ENCODE measurements at places on chromosomes 5 and 9.

DNA sequence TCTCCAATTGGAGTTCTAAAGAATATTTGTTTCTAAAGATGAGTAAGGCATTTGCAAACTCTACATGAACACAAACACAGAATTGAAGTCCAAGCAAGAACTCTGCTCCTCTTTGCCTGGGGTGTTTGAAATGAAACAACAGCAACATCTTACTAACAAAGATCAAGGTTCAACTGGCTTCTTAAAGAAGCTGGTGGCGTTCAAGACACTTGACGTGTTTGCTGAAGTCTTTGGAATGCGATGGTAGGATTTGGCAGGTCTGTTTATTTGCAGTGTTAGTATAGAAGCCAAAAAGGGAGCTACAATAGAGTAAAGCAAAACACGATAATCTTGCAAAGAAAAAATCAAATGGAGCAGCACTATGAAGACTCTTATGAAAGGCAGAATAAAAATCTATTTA, 94.9 kb downstream of the BASP1 start:
- no peak for DNase-seq

DNA sequence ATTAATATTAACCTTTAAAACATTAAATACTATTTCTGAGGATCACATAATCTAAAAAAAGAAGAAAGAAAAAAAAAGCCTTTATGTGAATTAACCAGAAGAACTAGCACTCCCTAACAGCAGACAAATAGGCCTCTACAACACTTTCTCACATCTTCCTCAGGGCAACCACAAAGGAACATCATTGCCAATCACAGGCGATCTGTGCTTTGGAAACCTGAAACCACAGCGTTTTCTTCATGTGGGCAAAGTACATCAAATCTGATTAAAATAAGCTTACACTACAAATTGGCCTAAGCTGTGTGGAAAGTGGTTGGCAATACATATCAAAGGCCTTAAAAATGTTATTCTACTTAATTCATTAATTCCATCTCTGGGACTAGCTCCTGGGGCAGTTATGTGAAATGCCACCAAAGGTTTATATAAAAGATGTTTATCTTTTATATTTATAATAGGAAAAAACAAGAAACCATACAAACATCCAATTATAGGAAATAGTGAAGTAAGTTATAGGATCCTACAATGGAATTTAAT, 184.8 kb upstream of the TBCA start:
- DNase-seq: no peak

GRCh38 chr5:31049936-31050704, 143.4 kb upstream of the CDH6 start:
- DNase-seq: no peak

GRCh38 chr9:135033487-135033886, 54.0 kb upstream of the OLFM1 start:
- no peak for DNase-seq

DNA sequence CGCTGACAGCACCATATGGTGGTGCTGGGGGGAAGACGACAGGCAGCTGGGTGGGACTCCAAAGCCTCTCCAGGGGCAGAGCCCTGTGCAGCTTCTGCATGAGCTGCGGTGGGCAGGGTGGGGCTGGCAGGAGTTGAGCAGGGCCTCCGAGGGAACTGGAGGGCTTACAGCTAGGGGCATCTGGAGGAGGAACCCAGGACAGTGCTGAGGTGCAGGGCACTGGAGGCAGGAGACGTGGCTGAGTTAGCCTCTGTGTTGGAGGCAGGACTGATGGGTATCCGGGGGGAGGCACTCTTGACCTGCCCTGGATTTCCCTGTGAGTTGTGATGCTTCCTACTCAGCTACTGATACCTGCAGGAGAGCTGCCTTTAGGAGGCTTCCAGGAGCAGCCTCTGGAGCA, 45.0 kb downstream of the TENT4A start:
- no peak for DNase-seq

GRCh38 chr5:5645891-5646290, 223.4 kb downstream of the ICE1 start:
- no peak for DNase-seq

DNA sequence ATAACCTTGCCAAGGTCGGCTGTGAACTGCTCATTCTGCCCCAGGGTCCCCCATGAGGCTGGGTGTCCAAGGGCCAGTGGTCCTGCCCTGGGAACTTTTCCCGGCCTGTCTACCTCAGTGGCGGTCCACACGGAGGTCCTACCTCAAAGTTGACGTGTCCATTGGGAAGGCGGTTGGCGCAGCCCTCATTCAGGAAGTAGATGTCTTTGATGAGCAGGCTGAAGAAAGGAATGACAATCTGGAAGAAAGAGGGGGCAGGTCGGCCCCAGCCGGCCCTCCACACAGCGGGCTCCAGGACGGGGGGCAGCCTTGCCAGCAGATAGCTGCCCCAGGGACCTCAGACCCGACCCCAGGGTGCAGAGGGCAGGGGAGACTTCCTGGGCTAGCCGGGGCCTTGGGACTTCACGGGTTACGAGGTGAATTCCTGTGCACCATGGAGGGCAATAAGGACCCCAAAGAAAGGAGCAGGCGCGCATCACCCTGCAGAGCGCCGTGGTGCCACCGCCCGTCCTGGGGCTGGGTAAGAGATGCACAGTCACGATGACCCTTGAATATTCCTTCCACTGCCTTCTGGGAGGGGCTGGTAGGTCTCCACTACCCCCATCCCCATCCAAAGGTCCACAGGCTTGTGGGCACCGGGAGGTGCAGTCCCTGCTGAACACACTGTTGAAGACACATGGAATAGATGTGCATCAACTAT, 42.9 kb upstream of the RNF130 start:
- DNase-seq: no peak

GRCh38 chr5:139638090-139638735, 9.9 kb upstream of the CXXC5 start:
- peak; percentile 18 for DNase-seq

Measured in activated T-cell treated with anti-CD3 and anti-CD28 coated beads, Interleukin-2, amount 50 U/mL, for 48 hours (primary cell).